ENCODE measurements at places on chromosomes 1 and 21. TPM values are rescaled to one million over a fixed set of nuclear protein-coding genes. Genes with fewer than 3 reads are reported as not detected.

Gene POU3F1
- not detected for total RNA-seq

Gene HSF2BP
- total RNA-seq: 4.3 TPM

Gene UBE2U
- total RNA-seq: not detected

Gene MNDA
- not detected for total RNA-seq

All from myometrial cell (primary cell).